ENCODE measurements at places on chromosomes 16 and 17.

DNA sequence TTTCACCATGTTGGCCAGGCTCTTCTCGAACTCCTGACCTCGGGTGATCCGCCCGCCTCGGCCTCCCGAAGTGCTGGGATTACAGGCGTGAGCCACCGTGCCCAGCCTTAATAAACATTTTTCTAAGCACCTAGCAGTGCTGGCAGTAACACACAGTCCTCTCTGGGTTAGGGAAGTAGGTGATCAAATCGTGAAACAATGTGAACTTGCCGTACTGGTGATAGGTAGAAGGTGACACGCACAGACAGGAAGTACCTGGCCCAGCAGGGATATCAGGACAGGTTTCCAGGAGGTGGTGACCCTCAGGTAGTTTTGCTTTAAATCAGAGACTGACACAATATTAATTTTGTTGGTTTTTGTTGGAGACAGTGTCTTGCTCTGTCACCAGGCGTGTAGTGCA is 4.5 kb downstream of the PLD2 start:
- DNase-seq = no peak

- DNase-seq = no peak
These were observed 9.1 kb downstream of the DEXI start for GRCh38 chr16:10932959-10933710.

DNA sequence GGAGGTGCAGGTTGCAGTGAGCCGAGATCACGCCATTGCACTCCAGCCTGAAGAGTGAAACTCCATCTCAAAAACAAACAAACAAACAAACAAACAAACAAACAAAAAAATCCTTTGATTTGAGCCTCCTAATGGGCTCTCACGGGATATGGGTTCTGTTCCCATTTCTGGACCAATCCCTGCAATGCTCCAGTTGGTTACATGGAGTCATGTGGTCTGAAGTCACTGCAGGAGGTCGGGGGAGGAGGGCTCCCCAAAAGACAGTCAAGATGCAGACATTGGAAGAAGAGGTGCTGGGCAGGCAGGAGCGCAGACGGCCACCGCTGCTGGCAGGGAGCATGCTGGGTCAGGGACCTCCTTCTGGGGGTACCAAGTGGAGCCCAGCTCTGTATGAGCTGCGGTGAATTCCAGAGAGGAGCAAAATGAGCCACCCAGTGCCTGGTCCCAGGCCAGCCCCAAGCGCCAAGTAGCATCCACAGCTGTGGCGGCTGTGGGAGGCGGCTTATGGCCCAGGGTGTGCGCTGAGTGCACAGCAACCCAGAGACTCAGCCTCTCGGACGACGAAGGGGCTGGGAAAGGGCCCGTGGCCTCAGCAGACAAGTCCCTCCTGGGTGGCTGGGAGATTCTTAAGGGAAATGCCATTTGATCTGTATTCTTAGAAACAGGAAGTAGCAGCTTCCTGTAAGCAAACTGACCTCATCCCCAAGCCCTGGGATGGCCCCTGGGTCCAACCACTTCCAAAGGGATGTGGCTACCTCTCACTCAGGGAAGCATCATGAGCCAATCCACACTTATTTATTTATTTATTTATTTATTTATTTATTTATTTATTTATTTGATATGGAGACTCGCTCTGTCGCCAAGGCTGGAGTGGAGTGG is 19.6 kb upstream of the ATP2A3 start:
- DNase-seq = no peak

- no peak for DNase-seq
These were observed 19.7 kb downstream of the CYB5B start for GRCh38 chr16:69443927-69444631.

DNA sequence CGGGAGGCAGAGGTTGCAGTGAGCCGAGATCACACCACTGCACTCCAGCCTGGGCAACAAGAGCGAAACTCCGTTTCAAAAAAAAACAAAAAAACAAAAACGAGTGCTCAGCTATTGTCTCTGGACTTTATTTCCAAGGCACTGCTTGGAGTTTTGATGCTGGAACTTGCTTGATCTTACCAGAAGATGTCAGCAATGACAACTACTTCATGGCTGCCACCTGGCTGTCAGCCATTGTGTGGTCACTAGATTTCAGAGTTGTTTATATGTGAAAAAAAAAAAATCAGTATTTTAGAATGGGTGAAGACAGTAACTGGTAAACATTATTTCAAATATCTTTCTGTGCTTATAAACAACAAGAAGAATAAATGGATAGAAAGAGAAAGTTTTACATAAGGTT is 26.3 kb upstream of the OR4D1 start:
- peak; percentile 20 for DNase-seq

Data from NT2/D1 (cell line).